ENCODE measurements at places on chromosomes 16 and 17.
A peak's percentile ranks its signal among the peaks of the same experiment; 100 is the strongest.

DNA sequence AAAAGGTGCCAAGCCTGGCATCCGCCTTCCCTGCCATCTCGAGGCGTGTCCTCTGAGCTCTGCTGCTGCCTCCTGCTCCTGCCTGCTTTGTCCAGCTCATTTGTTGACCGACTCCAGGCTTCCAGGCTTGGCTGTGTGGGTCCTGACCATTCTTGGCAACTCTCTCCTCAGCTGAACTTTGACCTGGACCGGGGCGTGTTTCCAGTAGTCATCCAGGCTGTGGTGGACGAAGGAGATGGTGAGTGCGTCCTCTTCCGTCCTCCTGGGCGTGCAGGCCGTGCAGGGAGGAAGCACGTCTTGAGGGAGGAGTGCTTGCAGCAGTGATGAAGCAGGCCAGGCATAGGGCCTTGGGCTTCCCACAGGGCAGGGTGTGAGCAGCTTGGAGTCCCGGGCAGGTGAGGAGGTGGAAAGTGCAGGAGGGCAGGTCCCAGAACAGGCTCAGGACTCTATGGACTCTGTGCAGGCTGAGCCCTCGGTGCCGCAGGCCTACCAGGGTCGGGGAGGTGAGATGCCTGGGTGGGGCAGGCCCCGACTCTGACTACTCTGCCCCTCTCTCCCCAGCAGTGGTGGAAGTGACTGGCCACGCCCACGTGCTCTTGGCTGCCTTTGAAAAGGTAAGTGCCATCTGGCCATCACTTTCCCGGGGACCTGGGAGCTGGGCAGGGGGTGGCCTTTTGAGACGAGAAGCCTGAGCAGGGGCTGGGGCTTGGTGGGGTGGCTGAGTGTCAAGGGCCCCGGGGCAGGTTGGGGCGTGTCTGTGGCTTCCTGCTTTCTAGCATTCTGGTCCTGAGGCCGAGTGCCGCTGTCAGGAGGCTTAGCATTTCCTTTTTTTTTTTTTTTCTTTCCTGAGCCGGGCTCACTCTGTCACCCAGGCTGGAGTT is 28.6 kb upstream of the NUDT16L1 start:
- no peak for DNase-seq

GRCh38 chr17:44314524-44314868 is 6.1 kb downstream of the RUNDC3A start:
- DNase-seq: no peak

DNA sequence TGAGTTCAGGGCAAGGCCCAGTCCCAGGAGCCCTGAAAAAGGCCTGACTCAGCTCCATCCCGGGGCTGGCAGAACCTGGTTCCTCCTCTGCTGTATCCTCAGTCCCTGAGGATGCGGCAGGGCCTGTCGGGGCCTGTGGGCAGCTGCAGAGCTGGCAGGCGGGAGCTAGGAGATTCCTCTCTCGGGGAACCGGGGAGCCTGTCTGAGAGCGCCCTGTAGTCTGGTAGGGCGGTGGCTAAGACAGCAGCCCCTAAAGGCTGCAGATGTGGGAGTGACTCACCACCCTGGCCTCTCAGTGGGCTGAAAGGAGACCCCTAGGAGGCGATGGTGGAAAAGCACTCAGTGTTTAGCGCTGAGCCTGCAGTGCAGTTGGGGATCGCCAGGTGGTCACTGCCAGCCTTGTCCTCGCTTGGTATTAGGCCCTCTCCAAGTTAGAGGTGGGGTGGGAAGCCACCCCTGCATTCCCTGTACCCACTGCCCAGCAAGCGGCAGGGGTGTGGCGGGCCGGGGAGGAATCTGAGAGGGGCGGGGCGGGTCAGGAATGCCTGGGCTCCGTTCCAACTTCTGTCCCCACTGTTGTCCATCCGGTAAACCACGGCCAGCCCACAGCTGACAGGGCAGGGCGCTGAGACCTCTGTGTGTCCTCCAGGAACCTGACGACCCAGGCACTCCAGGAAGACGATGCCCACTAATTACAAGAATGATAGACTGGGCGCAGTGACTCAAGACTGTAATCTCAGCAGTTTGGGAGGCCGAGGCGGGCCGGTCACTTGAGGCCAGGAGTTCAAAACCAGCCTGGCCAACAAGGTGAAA is 29.5 kb upstream of the CDH1 start:
- DNase-seq: no peak

- DNase-seq: no peak
These were observed 67.3 kb upstream of the PLCG2 start for GRCh38 chr16:81711657-81712319.

- DNase-seq: no peak
These were observed 31.0 kb downstream of the PSMD12 start for GRCh38 chr17:67335245-67335835.

DNA sequence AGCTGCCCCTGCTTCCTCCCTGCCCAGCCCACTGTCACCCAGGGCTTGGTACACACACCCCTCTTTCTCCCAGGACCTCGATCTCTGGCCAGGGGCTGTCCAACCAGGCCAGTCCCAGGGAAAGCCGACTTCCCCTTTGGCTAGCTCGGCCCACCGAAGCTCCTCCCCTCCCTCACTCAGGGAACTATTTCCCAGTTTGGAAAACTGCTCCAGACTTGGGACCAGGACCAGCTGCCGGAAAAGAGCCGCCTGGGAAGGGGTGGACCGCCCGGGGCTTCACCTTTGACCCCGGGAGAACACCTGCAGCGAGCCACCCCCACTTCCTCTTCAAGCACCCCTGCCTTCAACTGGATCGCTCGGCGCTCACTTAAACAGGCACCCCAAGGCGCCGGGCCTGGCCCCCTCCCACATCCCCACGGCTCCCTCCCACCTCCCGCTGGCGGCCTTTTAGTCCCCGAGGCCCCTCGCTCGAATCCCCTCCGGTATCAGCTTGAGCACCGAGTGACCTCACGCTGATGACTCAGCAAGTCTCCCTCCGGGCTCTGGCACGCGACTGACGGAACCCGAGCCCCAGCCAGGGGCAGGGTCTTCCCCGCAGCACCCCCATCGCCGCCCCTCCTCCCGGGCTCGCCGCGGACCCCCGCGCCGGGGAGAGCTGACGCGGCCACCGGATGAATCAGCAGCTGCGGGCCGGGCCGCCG is 934 bp downstream of the MAFG start:
- DNase-seq: no peak

GRCh38 chr17:8481089-8481488 is 45.4 kb downstream of the NDEL1 start:
- DNase-seq: no peak

DNA sequence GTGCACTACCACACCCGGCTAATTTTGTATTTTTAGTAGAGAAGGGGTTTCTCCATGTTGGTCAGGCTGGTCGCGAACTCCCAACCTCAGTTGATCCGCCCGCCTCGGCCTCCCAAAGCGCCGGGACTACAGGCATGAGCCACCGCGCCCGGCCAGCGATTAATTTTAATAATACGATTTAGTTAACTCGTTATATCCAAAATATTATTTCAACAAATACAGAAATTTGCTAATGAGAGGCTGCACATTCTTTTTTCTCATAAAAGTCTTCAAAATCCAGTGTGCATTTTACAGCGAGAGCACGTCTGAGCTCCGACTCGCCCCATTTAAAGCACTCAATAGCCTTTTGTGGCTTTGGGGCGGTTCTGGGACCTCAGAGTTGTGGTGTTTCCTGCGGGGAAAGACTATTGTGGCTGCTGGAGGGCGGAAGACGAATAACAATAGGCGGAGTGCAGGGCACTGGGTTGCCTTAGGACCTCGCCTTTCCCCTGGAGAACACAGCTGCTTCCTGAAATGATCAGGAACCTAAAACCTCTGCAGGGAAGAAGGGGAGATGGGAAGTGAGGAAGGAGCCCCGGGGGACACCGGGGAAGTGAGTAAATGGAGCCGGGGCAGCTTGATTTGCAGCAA is 2.9 kb upstream of the ZSCAN10 start:
- no peak for DNase-seq

DNA sequence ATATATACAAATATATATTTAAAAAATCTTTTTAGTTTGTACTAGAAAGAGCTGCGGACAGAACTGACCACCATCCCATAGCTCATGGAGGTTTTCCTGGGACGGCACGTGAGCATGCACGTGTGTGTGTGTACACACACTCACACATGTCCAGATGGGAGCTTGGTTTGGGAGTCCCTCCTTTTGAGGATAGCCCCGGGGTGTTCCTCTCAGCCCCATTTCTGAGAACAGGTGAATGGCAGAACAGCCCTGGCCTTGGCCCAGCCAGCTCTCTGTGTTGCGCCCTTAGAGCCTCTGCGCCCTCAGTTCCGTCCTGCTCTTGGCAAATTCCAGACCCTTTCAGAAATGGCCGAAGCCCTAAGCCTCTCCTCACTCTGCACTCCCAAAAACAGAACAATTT is 70.1 kb downstream of the AMFR start:
- DNase-seq: no peak

DNA sequence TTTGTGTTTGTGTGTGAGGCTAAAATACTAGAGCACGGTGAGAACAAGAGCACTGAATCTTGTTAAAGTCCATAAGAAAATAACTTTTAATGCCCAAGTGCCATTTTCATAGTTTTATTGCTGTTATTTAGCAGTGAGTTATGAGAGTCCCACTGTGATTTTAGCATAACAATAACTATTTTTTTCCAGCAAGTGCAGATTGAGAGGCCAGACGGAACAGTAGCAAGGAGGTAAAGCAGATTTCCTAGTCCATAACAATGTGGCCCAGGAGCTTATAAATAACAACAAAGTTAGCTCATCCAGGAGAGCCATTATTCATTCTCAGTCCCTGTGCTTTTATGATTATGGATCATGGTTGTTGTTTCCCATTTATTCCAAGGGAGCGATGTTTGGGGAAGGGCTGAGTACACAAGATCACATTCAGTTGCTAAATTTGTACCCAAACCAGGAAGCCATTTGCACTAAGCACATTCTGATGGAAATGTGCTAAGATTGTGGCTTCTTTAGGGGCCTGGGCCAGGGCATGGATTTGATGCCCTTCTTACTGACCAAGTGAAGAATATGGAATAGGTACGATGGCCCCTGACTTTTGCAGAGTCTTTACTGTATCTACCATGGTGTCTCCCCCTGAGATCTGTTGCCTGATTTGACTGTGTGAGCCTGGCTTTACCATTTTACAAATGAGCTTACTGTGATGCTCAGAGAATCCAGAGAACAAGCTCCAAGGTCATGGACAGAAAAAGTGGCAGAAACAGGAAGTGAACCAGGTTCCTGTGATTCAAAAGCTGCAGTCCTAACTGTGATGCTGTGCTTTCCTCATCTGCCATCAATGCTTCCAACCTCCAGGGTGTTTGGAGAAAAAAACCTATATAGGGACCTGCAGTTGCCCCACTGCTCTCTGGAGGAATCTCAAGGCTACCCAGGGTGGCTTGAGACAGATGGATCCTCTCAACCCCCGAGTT is 204.7 kb upstream of the HSBP1 start:
- no peak for DNase-seq

- no peak for DNase-seq
These were observed 253.3 kb upstream of the SALL1 start for GRCh38 chr16:51404386-51404785.

- peak; percentile 10 for DNase-seq
These were observed 78.1 kb downstream of the SKAP1 start for GRCh38 chr17:48351911-48352332.

- DNase-seq: no peak
These were observed 2.6 kb upstream of the NDE1 start for GRCh38 chr16:15647294-15648014.

- DNase-seq: no peak
These were observed 220.7 kb downstream of the ENGASE start for GRCh38 chr17:79295307-79295706.
